IPS DF 19.7 (cell line): ENCODE measurements at places on chromosomes 5 and 9.

DNA sequence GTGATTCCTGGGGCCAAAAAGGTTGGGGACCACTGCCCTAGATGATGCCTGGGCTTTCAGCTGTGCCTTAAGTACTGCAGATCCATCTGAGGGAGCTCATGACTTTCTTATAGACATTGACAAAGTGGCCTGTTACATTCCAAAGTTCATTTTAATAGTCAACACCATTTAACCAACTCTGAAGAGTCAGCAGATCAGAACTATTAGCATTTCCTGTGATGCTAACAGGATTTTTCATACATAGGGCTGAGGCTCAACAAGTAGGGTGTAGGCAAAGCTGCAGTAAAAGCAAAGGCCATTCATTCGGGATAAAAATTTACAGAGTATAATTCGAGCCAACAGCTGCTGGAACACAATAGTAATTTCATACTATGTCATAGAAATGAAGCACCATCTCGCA is 105.4 kb downstream of the LPAR1 start:
- DNase-seq = no peak

- no peak for DNase-seq
These were observed 616.2 kb downstream of the DNAH5 start for GRCh38 chr5:13328316-13328715.

GRCh38 chr9:13020146-13021040 is 245.6 kb downstream of the LURAP1L start:
- no peak for DNase-seq

- DNase-seq = no peak
These were observed 147.4 kb downstream of the ACTBL2 start for GRCh38 chr5:57335092-57335660.

DNA sequence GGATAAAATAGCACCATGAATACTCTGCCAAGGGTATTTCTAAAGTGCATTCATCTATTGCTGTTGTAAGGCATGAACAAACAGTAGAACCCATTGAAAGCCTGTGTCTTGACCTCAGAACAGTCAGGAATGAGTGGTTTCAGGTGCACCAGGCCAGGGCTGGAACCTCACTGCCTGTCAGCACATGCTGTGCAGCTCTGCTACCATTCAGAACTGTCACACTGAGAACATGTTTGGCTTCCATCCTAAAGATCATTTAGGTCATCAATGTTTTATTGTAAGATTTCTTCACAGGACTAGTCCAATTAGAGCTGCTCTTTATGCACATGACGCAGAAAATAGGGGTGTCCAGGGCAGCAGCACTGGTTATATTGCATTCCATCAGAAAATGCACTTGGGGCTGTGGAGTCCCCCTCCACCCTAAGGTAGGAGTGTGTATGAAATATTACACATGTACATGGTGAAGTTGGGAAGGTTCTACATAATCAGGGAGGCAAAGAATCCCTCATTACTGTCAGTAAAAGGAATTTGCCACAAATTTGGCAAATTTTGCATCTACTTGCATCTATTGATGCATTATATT is 408.0 kb downstream of the CTNND2 start:
- DNase-seq = no peak

GRCh38 chr5:135054546-135054945 is 20.5 kb upstream of the PITX1 start:
- DNase-seq = no peak

- DNase-seq = no peak
These were observed 294.3 kb downstream of the TAF11L14 start for GRCh38 chr5:17928581-17928981.

- no peak for DNase-seq
These were observed 106.8 kb upstream of the FBN2 start for GRCh38 chr5:128644863-128645262.

GRCh38 chr5:9439531-9440292 is 106.2 kb downstream of the SEMA5A start:
- DNase-seq = no peak

- no peak for DNase-seq
These were observed 24.1 kb downstream of the IL33 start for GRCh38 chr9:6239694-6240093.

GRCh38 chr9:128792134-128792533 is 5.1 kb downstream of the TBC1D13 start:
- DNase-seq = no peak

- DNase-seq = no peak
These were observed 4.6 kb upstream of the DUSP1 start for GRCh38 chr5:172775326-172776234.

GRCh38 chr5:82754759-82755158 is 322.4 kb downstream of the TMEM167A start:
- DNase-seq = no peak

DNA sequence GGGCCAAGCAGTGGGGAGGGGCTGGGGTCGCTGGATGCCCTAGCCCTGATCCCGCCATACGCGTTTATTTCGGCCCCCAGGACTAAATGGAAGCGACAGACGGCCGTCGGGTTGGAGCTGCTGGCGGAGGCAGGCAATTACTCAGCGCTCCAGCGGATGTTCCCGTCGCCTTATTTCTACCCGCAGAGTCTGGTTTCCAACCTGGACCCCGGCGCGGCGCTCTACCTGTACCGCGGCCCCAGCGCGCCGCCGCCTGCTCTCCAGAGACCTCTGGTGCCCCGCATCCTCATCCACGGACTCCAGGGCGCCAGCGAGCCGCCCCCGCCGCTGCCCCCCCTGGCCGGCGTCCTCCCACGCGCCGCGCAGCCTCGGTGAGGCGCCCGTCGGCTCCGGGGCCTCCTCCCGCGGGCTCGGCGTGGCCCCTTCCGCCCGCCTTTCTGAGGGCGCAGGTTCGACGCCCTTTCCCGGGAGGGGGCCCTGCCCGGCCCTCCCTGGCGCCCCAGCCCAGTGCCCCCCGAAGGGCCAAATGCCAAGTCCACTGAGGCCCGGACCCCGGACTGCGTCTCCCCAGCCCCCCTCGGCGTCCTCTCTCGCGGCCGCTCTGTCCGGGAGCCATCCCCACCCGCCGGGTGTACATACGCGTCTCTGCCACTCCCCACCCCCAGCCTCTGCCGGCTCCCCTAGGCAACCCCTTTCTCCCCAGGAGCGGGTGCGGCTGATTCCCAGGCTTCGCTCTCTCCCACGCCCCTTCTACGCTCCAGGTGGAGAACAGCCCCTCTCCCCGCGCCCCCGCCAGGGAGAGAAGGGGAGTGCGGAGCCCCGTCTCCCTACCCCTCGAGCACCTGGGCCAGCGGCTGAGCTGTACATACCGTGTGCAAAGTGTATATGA is 7.0 kb downstream of the BARHL1 start:
- no peak for DNase-seq

DNA sequence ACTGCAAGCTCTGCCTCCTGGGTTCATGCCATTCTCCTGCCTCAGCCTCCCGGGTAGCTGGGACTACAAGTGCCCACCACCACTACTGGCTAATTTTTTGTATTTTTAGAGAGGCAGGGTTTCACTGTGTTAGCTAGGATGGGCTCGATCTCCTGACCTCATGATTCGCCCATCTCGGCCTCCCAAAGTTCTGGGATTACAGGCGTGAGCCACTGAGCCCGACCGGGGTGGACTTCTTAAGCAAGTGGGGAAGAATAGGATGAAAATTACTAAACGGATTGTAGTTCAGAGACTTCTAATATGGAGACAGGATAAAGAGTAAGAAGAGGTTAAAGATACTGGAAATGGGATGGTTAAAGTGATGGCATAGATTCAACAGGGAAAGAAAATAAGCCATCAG is 132.3 kb upstream of the IRX2 start:
- DNase-seq = no peak

DNA sequence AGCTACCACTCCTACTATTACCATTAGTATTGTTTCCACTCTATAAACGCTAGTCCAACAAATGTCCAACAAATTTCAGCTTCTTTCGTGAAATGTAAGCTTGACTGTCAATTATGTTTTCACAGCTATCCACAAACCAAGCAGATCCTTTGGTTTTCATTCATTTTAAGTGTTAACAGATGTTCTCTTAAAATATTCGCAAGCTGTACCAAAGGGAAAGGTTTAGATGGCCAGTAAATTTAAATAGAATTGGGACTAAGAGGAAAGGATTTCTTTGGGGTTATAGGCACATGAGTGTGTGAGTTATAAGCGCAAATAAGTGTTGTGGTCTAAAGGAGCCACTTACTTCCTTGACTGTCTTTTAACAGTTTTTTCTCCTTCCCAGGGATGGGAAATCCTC is 136.8 kb upstream of the ADRA1B start:
- DNase-seq = no peak

DNA sequence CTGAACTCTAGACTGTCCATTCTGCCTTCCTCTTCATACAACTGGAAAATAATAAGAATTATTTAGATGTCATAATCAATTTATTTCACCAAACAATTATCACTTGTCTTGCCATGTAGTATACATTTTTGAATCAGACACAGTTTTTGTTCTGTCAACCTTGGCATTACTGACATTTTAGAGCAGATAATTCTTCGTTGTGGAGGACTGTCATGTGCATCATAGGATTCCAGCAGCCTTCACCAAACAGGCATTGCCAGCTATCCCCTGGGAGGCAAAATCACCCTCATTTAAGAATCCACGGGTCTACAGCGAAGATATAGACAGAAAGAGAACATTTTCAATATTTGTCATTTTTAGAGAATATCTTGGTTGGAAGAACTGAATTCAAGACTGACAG is 293.9 kb downstream of the KDM4C start:
- DNase-seq = no peak

DNA sequence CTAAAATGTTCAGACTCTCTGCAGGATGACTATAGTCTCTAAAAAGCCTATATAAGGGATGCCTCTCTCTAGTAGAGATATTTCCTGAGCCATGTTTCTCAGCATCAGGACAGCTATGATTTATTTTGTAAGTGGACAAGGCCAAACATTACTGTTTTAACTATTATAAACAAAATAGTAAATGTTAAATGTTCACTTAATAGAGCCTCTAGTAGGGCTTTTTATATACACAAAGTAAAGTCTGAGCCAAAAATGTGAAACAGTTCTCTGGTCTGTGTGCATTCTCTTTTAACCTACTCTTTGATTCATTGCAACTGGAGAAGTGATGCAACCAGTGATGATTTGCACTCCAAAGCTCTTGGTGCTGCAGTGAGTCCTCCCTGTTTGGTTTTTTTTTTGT is 220.5 kb downstream of the GDNF start:
- no peak for DNase-seq

GRCh38 chr5:57692582-57693487 is 210.2 kb upstream of the ACTBL2 start:
- peak; percentile 50 for DNase-seq

- DNase-seq = no peak
These were observed 148.6 kb downstream of the LRRC70 start for GRCh38 chr5:62727184-62727583.

- DNase-seq = no peak
These were observed 5.2 kb downstream of the BASP1 start for GRCh38 chr5:17222664-17223063.

GRCh38 chr5:155040984-155041653 is 27.6 kb downstream of the KIF4B start:
- DNase-seq = no peak
